ENCODE measurements at places on chromosomes 1 and 21.

- peak; percentile 69 for DNase-seq
Observed at GRCh38 chr1:43058545-43059360, 100.1 kb upstream of the SLC2A1 start.

DNA sequence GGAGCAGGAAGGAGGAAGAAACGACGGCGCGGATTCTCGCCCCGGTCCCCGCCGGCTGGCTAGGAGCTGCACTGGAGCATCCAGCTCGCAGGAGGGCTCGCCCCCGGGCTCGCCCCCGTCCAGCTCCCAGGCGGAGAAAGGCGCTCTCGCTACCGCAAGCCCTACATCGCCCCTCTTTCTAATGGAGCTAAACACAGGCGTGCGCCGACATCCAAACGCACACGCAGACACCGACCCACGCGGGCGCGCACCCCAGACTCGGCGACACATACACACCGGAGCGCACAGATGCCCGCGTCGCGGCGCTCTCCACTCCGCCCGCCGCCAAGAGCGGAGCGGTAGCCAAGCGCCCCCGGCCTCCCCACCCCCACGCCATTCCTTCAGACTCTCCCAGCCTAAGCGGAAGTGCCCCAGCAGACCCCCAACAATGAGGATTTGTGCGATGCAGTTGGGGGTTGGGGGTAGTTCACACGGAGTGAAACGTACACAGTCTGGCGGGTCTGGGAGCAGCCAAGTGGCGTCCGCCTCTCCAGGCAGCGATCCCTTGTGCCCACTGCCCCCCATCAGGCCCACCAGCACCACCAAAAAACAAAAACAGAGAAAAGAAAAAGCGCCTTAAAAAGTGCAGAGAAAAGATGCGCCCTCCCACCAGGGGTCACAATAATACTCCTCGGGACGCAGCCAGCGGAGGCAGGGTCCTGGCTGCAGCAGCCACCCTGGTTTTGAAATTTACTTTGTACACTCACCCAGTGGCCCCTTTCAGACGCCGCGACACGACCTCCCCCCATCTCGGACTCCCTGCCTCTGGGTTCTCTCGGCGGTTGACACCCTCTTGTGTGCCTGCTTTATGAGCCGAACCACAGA lies 1.4 kb downstream of the DAB1 start:
- DNase-seq = no peak

GRCh38 chr1:231639819-231640218 lies 13.2 kb downstream of the DISC1 start:
- no peak for DNase-seq

DNA sequence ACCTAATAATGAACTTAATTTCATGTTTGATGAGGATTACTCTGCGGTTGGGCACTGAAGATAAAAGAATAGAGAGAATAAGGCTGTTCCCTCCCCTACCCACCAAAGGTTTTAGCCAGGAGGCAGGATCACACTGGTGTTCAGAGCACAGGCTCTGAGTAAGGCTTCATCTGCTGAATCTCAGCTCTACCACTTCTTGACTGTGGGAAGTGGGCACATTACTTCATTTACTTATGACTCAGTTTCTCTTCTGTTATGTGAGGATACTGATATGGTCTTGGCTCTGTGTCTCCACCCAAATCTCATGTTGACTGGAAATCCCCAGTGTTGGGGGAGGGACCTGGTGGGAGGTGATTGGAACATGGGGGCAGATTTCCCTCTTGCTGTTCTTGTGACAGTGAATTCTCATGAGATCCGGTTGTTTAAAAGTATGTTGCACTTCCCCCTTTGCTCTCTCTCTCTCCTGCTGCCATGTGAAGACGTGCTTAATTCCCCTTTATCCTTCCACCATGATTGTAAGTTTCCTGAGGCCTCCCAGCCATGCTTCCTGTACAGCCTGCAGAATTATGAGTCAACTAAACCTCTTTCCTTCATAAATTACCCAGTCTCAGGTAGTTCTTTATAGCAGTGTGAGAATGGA lies 79.7 kb downstream of the SMYD2 start:
- no peak for DNase-seq

Data from H54 (cell line).